Pancreas (tissue), 10 donors: ENCODE measurements at places on chromosomes 6 and 20.

- no peak for DNase-seq
Observed at GRCh38 chr6:165726965-165727381, 63.9 kb upstream of the PDE10A start.

GRCh38 chr6:145026267-145026679, 709.0 kb downstream of the EPM2A start:
- peak; percentile 30 for DNase-seq

GRCh38 chr6:109961611-109962041, 16.5 kb upstream of the GPR6 start:
- DNase-seq, result no peak

DNA sequence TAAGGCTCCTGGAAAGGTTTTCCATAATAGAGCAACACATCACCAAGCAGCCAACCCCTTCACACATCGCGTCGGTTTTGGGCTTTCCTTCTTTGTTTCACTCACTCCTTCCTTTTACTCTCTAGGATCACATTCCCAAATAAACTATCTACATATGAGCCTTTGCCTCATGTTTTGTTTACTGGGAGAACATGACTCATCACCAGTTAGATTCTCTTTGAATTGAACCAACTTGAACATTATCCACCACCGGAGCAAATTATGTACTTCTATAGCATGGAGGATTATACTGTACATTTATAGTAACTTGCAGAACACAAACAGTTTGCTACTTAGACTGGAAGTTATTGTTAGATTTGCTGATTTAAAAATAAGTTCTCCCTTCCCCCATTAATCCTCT, 41.0 kb downstream of the SAMD5 start:
- DNase-seq, result no peak

GRCh38 chr6:84450018-84450417, 222.6 kb upstream of the CEP162 start:
- DNase-seq, result no peak

DNA sequence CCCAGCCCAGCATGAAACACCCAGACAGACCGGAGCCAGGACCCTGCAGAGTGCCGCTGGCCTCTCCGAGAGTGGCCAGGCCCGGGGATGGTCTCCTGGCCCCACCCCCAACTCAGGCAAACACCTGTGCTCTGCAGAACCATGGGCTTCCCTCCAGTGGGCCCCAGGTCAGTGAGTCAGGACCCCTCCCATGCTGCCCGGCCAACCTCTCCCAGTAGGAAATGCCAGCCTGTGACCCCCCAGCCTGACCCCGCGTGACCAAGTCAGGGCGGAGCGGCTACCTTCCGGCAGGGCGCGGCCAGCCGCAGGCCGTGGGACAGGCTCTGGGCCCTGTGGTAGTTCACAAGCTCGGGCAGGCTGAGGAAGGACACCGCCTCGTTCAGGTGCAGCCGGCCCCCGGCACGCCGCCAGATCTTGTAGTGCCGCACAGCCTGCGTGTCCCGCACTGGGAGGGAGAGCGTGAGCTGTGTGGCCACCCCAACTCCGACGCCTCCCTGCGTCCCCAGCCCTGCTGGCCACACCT, 3.2 kb downstream of the PTK6 start:
- peak; percentile 65 for DNase-seq

DNA sequence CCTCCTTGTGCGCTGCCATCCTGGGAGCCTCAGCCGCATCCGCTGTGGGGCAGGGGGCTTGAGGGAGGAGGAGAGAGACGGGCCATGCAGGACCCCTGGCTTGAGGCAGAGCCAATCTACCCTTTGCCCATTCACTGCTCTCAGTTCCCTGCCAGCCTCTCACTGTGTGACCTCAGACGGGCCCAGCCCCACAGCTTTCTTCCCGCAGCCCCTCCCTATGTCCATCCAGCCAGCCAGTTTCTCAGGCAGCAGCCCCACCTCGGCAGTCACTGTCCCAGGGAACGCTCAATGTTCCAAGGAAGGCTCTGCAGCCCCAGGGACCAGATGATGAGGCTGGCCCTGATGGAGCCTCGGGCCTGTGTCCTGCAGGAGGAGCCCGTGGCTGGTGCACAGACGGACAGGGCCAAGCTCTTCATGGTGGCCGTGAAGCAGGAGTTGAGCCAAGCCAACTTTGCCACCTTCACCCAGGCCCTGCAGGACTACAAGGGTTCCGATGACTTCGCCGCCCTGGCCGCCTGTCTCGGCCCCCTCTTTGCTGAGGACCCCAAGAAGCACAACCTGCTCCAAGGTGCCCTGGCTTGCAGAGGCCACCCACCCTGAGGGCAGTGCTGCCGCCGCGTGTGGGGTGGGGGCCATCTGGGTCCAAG, 3.9 kb upstream of the TNFRSF6B start:
- no peak for DNase-seq

GRCh38 chr6:168554472-168554871, 113.5 kb downstream of the SMOC2 start:
- DNase-seq, result no peak
